ENCODE measurements at places on chromosomes 6 and 20. TPM values are rescaled to one million over a fixed set of nuclear protein-coding genes. Genes with fewer than 3 reads are reported as not detected.

GRCh38 chr20:50957798-50958614 is at the start of gene DPM1:
Gene DPM1, minus strand, starts transcription at chr20:50958532. Its CDS starts 9 bp downstream, at chr20:50958523.
- H3K4me3 ChIP-seq: peak within 1 kb of the TSS; percentile 74
- H3K27ac ChIP-seq: peak within 1 kb of the TSS; percentile 92
- peak; percentile 92 for ATAC-seq
- H3K4me1 ChIP-seq: peaks cover 68% of the 10 kb centered on the region

- H3K36me3 ChIP-seq: peaks cover 99% of the 10 kb centered on the region
- H3K27ac ChIP-seq: no peak overlapping the region
- ATAC-seq: no peak
- H3K4me1 ChIP-seq: peaks cover 30% of the 10 kb centered on the region
- H3K4me3 ChIP-seq: no peak overlapping the region
Observed at GRCh38 chr20:34535301-34535840, 19.1 kb downstream of the DYNLRB1 start.

DNA sequence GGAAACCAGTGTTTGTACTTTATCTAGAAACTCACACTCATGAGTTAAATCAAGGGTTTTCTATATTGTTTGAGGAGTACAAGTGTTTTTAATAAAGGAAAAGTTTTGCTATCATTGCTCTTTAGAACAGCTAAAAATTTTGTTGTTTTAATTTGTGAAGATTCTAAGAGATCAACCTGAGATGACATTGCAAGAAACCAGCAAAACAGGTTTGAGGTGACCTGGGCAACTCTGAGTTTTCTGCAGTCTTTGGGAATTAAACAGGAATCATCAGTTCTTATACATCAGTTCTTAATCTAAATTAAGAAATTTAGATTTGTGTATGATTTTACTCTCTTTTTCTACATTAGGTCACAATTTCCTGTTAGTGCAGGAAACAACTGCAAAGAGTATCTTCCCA is 114.5 kb downstream of the JAG1 start:
- H3K27ac ChIP-seq: no peak overlapping the region
- no peaks in the 10 kb centered on the region for H3K36me3 ChIP-seq

GRCh38 chr6:4265740-4266139 is 130.4 kb upstream of the ECI2 start:
- no peak for ATAC-seq
- H3K27me3 ChIP-seq: no peaks in the 10 kb centered on the region
- no peaks in the 10 kb centered on the region for H3K36me3 ChIP-seq
- H3K4me3 ChIP-seq: no peak overlapping the region
- no peak overlapping the region for H3K27ac ChIP-seq

KIAA1755 gene
- 14.7 TPM for total RNA-seq

DDAH2 gene
- 75.6 TPM for total RNA-seq

- H3K4me1 ChIP-seq: peaks cover 2% of the 10 kb centered on the region
- peak; percentile 15 for ATAC-seq
- H3K36me3 ChIP-seq: no peaks in the 10 kb centered on the region
- H3K27me3 ChIP-seq: no peaks in the 10 kb centered on the region
- peak overlapping the region; percentile 91 for H3K4me3 ChIP-seq
Observed at GRCh38 chr6:87702589-87702945, 534 bp upstream of the AKIRIN2 start.

CLVS2 gene
- total RNA-seq: 0.27 TPM

DNA sequence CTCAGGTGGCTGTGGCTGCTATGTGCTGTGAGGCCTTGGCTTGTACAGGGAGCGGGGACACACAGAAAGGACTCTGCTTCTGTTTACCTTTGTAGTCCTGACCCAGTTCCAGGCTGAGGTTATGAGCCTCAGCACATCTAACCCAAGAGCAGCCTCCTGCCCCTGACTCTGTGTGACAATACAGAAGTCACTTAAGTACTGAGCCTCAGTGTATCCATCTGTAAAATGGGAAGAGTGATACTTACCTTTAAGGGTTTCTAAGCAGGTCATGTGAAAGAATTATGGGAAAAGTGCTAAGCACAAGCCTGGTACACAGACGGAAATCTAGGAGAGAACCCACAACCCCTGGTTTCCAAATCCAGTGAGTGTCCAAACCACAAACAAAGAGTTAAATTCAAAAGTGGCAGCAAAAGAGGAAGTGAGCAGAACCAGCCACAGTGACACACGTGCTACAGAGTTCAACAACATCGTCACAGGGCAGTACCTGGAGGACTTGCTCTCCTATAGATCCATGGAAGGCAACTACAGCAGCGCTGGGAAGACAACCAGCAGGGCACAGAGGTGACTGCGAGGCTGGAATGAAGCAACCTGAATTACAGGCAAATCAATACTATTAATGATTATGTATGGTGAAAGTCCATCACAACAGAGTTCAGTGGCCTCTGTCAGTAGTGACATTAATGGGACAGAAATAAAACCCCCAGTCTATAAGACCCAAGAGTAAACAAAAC is 12.5 kb downstream of the TRIM26 start:
- ATAC-seq: no peak
- H3K4me1 ChIP-seq: no peaks in the 10 kb centered on the region
- peaks cover 52% of the 10 kb centered on the region for H3K36me3 ChIP-seq
- H3K4me3 ChIP-seq: no peak overlapping the region
- no peak overlapping the region for H3K27ac ChIP-seq

DNA sequence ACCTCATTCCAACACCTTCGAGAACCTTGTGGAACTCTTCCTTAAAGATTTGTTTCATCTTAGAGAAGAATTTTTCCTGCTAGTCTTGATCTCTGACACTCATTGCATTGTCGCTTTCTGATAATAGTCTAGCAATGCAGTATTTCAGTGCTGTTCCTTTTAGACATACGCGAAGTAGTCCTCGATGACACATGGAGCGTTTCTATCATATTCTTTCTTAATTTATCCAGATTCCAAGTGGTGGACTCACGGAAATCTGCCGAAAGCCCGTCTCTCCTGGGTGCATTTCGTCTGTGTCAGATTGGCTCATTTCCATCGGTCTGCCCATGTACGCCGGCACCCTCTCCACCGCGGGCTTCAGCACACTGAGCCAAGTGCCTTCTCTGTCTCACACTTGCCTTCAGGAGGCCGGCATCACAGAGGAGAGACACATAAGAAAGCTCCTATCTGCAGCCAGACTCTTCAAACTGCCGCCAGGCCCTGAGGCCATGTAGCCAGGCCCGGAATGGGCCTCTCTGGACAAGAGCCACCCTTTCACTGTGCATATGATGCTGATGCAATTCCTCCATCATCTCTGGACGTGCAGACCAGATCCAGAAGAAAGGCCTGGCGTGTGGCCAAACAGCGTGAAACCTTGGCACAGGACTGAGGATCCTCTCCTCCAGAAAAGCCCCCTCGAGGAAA is 198.6 kb upstream of the UST start:
- ATAC-seq: peak; percentile 14
- H3K4me1 ChIP-seq: no peaks in the 10 kb centered on the region
- no peaks in the 10 kb centered on the region for H3K36me3 ChIP-seq

DNA sequence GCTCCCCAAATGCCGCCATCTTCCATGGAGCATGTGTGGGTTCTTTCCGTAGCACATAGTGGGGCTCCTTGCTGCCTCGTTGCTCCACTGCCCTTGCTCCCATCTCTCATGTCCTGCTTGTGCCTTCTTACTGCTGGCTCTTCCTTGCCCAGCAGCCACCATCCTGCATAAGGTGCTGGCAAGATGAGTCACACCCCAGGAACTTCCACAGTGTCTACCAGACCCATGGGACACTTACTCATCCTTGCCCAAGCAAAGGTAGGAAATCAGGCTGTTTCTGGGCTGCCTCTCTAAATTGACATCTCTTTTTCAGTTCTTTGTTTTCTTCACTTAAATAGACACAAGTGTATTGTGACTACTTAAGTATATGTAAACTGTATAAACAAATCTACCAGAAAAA is 39.4 kb upstream of the RGS17 start:
- no peaks in the 10 kb centered on the region for H3K36me3 ChIP-seq
- H3K4me3 ChIP-seq: no peak overlapping the region
- H3K4me1 ChIP-seq: no peaks in the 10 kb centered on the region
- H3K27ac ChIP-seq: no peak overlapping the region
- ATAC-seq: no peak
- no peaks in the 10 kb centered on the region for H3K27me3 ChIP-seq

C6orf163 gene
- 5.0 TPM for total RNA-seq

DNA sequence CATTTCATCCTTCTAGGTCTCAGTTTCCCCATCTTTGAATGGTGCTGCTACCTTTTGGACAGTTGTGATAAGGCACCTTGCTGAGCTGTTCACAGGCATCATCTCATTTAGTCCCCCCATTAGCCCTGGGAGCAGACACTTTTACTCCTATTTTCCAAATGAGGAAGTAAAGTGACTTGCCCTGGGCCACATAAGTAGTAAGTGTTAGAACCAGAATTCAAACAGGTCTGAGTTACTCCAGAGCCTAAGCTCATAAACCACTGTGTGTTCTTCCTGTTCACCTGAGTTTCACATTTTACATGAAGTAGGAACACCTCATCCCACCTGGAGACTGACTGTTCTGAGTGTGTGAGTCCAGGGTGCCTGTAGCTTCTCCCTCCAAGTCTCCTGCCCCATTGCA is 43.5 kb upstream of the EPB41L1 start:
- no peak overlapping the region for H3K4me3 ChIP-seq
- ATAC-seq: no peak
- no peak overlapping the region for H3K27ac ChIP-seq
- no peaks in the 10 kb centered on the region for H3K36me3 ChIP-seq
- no peaks in the 10 kb centered on the region for H3K27me3 ChIP-seq
- no peaks in the 10 kb centered on the region for H3K4me1 ChIP-seq

- no peak overlapping the region for H3K27ac ChIP-seq
- no peaks in the 10 kb centered on the region for H3K4me1 ChIP-seq
- H3K4me3 ChIP-seq: no peak overlapping the region
Observed at GRCh38 chr20:22825076-22825475, 210.0 kb upstream of the SSTR4 start.

DNA sequence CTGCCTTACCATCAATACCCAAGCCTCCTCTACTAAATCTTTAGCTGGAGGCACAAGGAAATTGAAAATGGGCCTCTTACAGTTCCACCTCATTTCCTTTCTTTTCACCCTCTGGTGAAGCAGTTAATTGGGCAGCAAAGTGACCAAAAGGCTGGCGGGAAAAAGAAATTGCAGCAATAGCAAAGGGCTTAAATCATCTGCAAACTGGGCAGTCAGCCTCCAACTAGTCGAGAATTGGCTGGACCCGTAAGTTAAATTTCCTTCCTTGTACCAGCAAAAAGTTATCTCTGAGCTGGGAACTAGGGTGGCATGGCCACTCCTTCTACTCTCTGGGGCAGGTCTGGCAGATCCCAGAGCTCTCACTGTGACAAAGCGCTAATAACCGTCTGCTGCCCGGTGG is 33.5 kb downstream of the GHRH start:
- H3K4me3 ChIP-seq: no peak overlapping the region
- H3K36me3 ChIP-seq: peaks cover 99% of the 10 kb centered on the region
- peaks cover 39% of the 10 kb centered on the region for H3K4me1 ChIP-seq
- H3K27me3 ChIP-seq: no peaks in the 10 kb centered on the region

DNA sequence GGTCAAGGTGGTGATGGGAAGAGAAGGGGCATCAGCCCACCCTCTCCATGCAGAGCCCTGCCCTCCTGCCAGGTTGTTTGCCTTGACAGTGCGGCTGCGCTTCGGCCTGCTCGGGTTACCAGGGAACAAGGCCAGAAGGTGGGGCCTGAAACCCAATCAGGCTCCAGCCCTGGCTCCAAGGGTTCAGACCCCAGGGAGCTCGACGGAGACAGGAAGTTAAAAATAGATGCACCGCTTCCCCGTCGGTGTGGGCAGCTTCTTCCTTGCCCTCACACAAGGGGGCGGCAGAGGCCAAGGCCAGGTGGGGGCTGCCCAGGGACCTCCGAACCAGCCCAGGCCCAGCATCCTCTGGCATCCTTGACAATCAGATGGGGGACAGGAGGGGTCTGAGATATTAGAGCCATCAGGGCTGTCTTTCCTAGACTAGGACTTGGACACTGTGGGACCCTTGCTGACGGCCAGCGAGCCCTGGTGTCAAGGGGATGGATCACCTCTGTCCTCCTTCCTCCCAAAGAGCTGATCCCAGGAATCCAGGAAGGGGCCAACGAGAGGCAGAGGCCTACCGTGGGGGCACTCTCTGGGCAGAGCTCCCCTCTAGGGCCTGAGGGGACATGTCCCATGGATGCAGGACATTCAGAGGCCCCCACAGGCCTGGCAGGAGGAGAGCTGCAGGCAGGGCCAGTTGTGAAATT is 65.2 kb downstream of the RIPOR3 start:
- H3K36me3 ChIP-seq: no peaks in the 10 kb centered on the region
- H3K27ac ChIP-seq: peak overlapping the region; percentile 60
- no peaks in the 10 kb centered on the region for H3K27me3 ChIP-seq
- peak; percentile 68 for ATAC-seq

DNA sequence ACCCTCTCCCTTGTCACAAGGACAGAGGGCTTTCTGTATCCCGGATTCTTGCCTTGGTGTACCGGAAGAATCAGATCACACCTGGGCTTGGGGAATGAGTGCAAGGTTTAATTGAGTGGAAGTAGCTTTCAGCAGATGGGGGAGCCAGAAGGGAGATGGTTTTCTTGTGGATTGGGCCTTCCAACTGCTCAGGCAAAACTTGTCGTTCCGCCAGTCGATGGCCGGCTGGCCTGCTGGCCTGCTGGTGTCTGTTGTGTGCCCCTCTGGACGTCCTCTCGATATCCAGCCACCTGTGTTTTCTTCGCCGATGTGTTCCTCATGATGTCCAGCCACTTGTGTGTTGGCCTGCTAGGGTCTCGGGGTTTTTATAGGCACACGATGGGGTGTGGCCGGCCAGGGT is 168.1 kb downstream of the CDKAL1 start:
- no peaks in the 10 kb centered on the region for H3K36me3 ChIP-seq
- H3K27ac ChIP-seq: no peak overlapping the region
- no peak overlapping the region for H3K4me3 ChIP-seq
- H3K4me1 ChIP-seq: no peaks in the 10 kb centered on the region
- H3K27me3 ChIP-seq: no peaks in the 10 kb centered on the region
- ATAC-seq: no peak

DNA sequence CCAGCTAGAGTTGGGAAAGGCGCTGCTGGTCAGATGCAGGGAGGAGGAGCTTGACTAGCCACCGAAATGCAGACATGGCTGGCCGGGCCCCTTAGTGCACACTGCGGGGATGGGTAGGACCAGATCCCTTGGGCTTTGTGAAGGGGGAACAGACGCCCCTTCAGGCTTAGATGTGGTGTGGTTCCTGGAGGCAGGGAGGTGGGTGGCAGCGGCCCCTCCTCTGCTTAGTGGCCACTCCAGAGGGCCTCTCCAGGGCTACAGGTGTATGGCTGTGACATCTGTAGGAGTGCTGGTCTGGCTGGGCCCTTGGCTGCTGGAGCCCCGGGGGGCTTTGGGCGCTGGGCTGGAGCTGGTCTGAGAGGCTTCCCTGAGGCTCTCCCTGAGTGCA is 5.9 kb downstream of the CCND3 start:
- H3K27ac ChIP-seq: peak overlapping the region; percentile 21
- H3K36me3 ChIP-seq: no peaks in the 10 kb centered on the region
- no peak overlapping the region for H3K4me3 ChIP-seq
- H3K27me3 ChIP-seq: no peaks in the 10 kb centered on the region
- no peak for ATAC-seq

GRCh38 chr20:49377326-49377725 is 99.5 kb upstream of the ZNFX1 start:
- ATAC-seq: no peak
- peaks cover 32% of the 10 kb centered on the region for H3K36me3 ChIP-seq
- no peaks in the 10 kb centered on the region for H3K27me3 ChIP-seq
- H3K4me1 ChIP-seq: peaks cover 5% of the 10 kb centered on the region
